ENCODE measurements at places on chromosomes 2 and 18. TPM values are rescaled to one million over a fixed set of nuclear protein-coding genes. Genes with fewer than 3 reads are reported as not detected.

Gene GPR35
- total RNA-seq, result 14.9 TPM

Gene KIAA2012
- not detected for total RNA-seq

Gene TMEM163
- 0.30 TPM for total RNA-seq

Gene RTP5
- total RNA-seq, result 0.07 TPM

Gene HOXD13
- not detected for total RNA-seq

Gene GRHL1
- 1.0 TPM for total RNA-seq

Gene CCDC141
- total RNA-seq, result 14.5 TPM

Gene TSHZ1
- 13.1 TPM for total RNA-seq

Gene CMPK2
- 47.0 TPM for total RNA-seq

Gene DNER
- not detected for total RNA-seq

Gene CXCR1
- total RNA-seq, result 1.6 TPM

Gene SPP2
- not detected for total RNA-seq

Gene FAM210A
- total RNA-seq, result 19.9 TPM

Gene DSEL
- 0.02 TPM for total RNA-seq

Gene ASTL
- total RNA-seq, result not detected

Gene PIKFYVE
- total RNA-seq, result 39.0 TPM

Gene PLCL1
- total RNA-seq, result 2.2 TPM

Gene RRM2
- 493 TPM for total RNA-seq

Gene SAG
- total RNA-seq, result 0.34 TPM

Gene L3MBTL4
- 0.57 TPM for total RNA-seq

Gene CD8B
- total RNA-seq, result 0.80 TPM

Gene DLGAP1
- not detected for total RNA-seq

Gene MAP3K19
- not detected for total RNA-seq
